ENCODE measurements at places on chromosomes 12 and 14. TPM values are rescaled to one million over a fixed set of nuclear protein-coding genes. Genes with fewer than 3 reads are reported as not detected.
A peak's percentile ranks its signal among the peaks of the same experiment; 100 is the strongest.

GRCh38 chr14:23076785-23077408 lies 18.0 kb downstream of the ACIN1 start:
- DNase-seq = no peak

DNA sequence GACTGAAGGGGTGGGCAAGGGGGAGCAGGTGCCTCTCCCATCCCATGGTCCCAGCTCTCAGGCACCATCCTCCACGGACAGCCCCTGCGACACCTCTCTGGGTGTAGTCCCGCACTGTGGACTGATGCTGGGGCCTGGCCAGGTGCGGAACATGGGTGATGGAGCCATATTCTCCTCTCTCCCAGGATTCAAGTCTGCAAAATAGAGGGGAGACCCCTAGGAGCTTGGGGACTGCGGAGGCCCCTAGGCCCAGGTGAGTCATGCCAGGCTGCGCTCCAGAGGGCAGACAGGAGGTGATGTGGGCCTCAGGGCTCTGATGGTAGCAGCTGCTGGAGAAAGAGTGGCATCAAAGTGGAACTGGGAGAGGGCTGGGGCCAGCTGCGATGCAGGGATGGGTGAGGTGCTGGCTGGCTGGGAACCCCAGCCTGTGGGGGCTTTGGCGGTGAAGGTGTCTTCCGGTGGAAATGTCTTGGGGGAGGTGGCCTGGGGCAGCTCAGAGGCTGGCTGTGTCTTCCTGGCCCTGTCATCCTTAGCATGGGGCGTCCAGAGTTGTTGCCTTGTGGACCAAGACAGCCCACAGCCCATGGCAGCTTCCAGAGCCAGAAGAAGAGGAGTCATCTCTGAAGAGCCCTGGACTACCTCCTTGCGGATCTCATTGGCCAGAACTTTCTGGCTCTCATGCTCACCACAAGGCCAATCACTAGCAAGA lies 149.1 kb downstream of the KIF26A start:
- peak; percentile 8 for DNase-seq

GRCh38 chr12:6644903-6645302 lies 2.3 kb downstream of the ACRBP start:
- peak; percentile 41 for DNase-seq

DNA sequence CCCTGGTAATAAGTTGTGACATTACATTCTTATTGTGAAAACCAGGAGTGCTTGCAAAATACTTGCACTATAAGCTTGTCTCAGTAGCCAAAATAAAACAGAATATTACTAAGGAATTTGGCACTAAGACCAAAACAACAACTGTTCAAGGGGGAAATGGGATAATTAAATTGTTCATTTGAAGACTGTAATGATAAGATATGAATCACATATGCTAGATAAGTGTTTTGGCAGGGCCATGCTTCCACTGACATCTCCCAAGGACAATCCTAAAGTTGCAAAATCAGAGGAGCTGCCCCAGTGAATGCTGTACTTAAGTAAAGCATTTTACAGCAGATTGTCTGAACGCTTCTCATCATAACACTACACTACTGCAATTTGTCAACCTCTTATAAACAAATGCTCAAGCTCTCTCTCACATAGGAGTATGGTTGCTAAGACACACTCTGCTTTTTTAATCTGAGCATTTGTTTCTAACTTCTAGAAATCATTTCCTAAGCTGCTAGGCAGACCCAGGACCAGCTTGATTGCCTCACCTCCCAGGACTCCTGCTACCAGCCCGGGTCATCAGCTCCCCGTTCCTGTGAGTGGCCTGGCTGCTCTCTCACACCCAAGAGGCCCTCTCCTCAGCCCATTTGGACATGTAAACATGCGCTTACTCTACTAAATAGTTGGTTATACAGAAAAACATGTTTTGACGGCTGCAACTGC lies 191.5 kb downstream of the PAX9 start:
- no peak for DNase-seq

DNA sequence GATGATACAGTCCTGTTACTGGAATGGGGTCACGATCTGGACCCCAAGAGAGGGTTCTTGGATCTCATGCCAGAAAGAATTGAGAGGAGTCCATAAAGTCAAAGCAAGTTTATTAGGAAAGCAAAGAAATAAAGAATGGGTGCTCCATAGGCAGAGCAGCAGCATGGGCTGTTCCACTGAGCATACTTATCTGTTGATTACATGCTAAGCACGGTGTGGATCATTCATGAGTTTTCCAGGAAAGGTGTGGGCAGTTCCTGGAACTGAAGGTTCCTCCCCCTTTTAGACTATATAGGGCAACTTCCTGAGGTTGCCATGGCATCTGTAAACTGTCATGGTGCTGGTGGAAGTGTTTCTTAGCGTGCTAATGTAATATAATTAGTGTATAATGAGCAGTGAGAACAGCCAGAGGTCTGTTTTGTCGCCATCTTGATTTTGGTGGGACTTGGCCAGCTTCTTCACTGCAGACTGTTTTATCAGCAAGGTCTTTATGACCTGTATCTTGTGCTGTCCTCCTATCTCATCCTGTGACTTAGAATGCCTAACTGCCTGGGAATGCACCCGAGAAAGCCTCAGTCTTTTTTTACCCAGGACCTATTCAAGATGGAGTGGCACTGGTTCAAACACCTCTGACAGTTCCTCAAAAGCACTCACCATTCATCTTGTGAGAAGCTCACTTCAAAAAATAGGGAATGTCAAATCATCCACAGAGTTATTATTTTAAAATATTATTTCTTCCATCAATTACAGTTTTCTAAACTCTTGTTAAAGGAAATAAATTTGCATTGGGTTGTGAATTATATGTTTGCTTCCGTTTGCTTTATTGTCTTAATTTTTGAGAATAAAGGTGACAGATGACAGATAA lies 1358.8 kb upstream of the TMEM132C start:
- DNase-seq = no peak

GRCh38 chr12:108418164-108418890 lies 79.2 kb upstream of the CMKLR1 start:
- DNase-seq = no peak

DNA sequence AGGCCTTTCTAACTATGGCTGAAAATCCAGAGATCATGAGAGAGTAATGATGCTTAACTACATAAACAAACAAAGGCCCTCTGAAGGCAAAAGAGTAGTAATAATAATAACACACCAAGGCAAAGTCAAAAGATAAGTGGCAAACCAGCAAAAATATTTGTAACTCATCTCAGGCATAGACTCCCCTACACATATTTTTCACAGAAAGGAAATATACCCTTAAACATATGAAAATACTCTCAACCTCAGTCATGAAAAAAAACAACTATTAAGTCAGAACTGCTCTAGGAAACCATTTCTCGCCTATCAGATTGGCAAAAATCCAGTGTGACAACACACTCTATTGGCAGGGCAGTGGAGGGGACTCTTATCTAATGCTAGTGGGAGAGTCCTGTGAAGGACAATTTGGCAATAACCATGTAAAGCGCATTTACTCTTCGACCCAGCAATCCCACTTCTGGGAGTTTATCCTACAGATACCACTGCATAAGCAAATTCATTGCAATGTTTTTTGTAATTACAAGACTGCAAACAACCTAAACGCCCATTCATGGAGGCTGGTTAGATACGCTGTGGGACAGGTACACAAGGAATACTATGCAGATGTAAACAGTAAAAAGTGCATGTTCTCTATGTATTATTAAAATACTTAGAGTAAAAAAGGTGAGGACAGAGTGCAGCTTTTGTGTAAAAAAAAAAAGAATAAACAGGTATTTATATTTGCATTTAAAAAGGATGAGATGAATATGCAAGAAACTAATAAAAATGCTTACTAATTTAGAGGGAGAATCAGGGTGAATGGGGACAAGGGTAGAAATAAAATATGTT lies 26.0 kb upstream of the IL22 start:
- DNase-seq = no peak

DNA sequence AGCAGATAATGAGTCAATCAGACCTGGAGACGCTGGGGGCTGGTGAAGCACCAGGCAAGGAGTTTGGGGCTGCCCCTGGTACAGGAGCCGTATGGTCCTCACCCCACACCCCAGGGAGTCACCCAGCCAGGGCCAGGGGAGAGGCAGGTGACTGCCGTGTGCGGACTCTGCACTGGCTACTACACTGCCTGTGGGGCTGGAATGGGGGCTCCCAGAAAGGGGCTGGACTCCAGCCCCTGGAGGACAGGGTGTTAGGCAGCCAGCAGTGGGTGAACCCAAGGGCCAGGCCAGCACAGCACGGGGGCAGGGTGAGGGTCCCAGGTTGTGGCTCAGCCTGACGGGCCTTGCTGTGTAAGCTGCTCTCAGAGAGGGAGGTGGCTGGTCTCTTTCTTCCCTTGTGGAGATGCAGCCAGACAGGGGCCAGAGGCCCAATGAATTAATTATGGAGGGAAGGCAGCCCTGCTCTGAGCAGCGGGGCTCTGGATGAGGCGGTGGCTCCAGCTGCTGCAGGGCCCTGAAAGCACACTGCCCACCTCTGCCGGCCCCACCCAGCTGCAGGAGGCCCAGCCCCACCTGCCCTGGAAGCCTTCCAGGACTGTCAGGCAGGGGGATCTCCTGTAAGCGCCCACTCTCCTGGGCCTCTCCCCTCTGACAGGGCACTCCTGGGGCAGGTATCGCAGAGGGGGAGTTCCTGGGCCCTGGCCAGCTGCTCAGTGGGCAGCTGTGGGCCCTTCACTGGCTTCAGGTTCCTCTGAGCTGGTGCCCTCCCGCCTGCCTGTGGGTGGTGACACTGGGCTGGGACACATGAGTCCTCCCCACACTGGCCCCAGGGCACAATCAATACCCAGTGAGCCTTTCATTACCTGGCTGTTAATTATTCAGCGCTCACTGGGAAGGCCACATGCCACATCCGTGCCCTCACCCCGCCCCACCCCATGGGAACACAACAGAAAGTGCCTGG lies 142.5 kb upstream of the C14orf180 start:
- peak; percentile 18 for DNase-seq

DNA sequence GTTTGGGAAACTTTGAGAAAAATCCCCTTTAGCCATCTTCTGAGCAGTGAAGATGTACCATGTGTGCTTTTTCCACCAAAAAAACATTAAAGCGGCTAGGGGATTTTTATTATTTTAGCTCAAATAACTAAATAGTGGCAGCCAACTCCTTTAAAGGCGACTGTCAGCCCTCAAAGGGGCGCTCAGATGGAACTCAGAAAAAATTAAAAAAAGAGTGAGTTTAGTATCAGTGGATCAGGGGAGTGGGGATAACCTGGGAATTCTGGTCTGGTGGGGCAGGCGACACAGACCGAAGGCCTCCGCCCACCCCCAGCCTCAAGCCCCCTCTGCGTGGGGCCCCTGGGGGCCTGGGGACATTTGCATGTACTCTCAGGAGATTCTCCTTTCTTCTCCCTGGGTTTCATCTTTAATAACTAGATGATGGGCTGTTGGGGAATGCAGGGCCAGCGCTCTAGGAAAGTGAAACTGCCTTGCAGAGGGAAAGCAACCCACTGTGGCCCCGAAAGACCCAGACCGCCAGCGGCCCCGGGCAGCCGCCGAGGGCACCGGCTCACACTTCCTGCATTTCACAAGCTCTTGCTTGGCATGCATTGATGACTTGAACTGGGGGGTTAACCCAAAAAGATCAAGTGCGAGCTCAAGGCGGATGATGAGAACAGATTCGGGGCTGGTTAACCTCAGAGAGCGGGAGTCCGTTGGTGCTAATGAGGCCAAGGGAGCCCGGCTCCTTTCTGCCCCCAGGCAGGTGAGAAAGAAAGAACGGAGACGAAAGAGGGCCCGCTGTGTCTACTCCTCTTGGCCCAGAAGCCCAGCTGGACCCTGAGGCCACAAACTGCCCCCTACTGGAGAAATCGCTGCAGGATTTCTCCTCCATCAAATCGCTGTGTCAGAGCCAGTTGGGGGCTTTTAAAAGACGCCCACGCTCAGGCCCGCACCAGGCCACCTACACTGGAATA lies 7.3 kb upstream of the BATF start:
- DNase-seq = peak; percentile 43

DNA sequence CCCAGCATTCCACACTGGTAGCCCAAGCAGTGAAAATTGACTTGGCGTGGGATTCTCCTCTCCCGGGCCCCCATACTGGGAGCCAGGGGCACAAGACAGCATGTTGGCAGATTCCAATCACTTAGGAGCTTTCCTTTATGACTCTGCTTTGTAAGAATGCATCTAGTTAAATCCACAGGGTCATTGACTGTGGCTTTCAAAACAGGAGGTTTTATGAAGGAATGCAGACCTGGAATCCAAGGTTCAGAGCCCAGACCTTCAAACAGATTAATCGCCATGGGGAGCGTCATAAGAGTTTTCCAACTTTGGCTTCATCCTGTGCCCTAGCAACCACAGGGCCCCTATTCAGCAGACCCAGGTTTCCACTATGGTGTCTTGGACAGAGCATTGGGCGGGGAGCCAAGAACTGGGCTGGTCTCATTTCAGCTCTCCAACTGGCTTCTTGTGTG lies 76.4 kb upstream of the RMST start:
- DNase-seq = no peak

- no peak for DNase-seq
These were observed 208.2 kb upstream of the RBM19 start for GRCh38 chr12:114174326-114174725.

GRCh38 chr12:88578276-88579160 lies 1.8 kb downstream of the KITLG start:
- no peak for DNase-seq

GRCh38 chr12:61250303-61250702 lies 1009.9 kb upstream of the USP15 start:
- DNase-seq = no peak

GRCh38 chr14:36222952-36223468 lies 46.5 kb upstream of the PTCSC3 start:
- no peak for DNase-seq

- no peak for DNase-seq
These were observed 152.6 kb downstream of the PRKCH start for GRCh38 chr14:61474015-61474414.

GRCh38 chr12:70661466-70662161 lies 24.4 kb upstream of the PTPRB start:
- no peak for DNase-seq

DNA sequence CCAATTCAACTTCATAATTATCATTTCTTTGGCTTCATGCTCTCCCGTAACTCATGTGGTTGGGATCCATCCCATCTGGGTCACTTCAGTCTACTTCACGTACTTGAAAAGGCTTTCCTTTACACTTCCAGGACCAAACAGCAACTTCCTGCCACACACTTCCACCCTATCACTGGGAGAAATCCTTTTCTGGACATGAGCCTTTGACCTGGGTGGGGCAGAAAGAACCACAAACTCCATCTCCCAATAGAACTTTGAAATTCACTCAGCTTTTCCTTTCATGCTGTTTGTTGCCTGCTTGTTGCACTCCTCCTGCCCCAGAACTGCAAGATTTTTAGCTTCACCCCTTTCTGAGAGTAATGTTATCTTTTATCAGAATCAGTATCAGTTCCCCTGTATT lies 18.4 kb upstream of the GALNT16 start:
- DNase-seq = no peak

GRCh38 chr14:81315341-81315740 lies 84.8 kb downstream of the STON2 start:
- DNase-seq = no peak

- DNase-seq = no peak
These were observed 143.3 kb upstream of the AVPR1A start for GRCh38 chr12:63294327-63294632.

- DNase-seq = no peak
These were observed 21.0 kb upstream of the B4GALNT1 start for GRCh38 chr12:57654042-57654441.

SMIM41 gene
- not detected for total RNA-seq

PSMC6 gene
- total RNA-seq = 64.1 TPM

OVCH1 gene
- 0.31 TPM for total RNA-seq

SLC8B1 gene
- 14.0 TPM for total RNA-seq

KRT7 gene
- 1.0 TPM for total RNA-seq
